HuH-7 (cell line): ENCODE measurements at places on chromosomes 7 and 10.

DNA sequence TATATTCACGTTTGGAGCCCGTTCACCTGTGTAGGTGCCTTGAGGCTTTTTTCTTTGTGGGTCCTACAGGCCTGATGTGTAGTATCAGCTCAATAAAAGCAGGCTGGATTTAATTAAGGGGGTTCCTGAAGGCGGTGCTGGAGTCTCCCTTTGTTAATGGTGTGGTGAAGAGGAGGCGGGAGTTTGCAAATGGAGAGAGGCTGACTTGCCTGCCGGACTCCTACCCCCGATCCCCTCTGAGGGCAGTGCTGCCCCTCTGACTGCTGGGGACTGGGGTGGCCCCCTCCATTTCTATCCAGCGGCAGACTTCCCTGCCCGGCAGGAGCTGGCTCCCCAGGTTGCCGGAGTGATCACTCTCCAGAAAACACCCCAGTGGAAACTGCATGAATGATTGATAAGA, 45.1 kb downstream of the ZMIZ1 start:
- DNase-seq: no peak

GRCh38 chr7:25780904-25781303, 371.1 kb upstream of the NFE2L3 start:
- DNase-seq: no peak

- DNase-seq: no peak
These were observed 46.5 kb downstream of the TSPAN15 start for GRCh38 chr10:69497611-69498390.

DNA sequence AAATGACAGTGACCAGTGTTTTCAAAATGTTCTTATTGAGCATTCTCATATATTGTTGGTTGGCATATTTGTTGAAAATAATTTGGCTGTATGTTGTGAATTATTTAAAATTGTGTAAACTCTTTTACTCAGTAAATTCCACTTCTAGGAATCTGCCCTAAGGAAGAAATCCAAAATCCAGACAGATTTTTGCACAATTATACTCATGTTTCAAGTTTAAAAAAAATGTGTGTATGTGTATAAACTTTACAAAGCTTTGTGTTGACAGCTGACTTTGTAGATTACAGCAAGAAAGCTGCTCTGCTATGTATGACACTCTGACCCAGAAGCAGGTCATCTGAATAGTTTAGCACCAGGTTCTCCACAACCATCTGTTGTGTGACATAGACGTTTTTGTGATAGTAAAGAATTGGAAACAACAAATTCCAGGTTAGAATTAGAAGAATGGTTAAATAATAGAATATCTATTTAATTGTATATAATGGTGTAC, 21.6 kb downstream of the KIFBP start:
- DNase-seq: no peak
